IPS DF 19.7 (cell line): ENCODE measurements at places on chromosomes 16 and 17.

GRCh38 chr17:55200904-55201303 is 63.9 kb upstream of the HLF start:
- no peak for DNase-seq

GRCh38 chr16:71424626-71425025 is 17.2 kb downstream of the TLE7 start:
- no peak for DNase-seq

DNA sequence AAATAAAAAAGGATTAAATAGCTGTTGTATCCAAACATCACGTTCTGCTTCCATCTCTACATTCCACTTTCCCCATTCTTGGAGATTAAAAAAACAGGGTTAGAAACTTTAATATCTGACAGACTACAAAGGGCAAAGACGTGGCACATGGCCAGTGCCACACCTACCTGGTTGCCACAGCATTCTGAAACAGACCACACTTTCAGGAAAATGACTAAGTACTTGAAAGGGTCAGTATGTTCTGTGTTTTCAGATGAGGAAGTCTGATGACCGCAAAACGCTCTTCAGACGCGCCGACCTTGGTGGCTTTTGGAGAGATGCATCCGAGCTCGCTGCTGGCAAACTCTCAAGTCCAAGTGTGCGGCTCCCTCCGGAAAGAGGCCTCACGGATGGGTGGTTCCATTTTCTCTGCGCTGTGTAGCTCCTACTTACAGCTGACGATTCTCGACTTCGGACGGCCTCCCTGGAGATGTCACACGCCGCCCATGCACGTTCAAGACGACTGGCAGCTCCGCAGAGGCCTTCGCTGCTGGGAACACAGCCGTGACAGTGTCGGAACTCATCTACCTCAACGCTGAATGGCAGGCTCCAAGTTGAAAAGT is 15.5 kb downstream of the MAP1LC3B start:
- no peak for DNase-seq

DNA sequence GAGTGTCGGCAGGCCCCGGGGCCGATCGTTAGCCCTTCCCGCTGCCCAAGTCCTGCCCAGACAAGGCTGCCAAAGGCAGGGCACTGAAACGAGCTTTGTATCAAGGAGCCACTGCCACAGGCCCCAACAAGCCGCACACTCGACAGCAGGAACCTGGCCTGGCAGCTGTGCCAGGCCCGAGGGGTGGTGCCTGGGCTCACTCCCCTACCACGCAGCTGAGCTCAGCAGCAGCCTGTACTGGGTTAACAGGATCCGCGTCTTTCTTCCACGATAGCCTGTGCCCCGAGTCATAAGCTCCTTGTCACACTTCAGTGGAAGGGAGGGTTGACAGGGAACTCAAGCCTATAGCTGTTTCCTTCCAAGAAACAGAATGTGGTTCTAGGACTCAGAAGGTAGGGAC is 87.9 kb downstream of the ABR start:
- no peak for DNase-seq

DNA sequence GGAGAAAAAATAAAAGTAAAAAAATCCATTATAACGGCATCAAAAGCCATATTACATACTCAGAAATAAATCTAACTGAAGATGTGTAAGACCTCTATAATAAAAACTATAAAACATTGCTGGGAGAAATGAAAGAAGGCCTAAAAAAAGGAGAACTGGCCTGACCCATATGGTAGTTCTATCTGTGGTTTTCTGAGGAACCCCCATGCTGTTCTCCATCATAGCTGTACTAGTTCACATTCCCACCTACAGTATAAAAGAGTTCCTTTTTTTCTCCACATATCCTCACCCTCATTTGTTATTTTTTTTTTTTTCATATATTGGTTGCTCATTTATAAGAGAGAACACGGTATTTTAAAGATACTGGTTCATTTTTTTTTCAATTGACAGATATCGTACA is 191.8 kb downstream of the STX8 start:
- DNase-seq, result no peak

- no peak for DNase-seq
These were observed 10.6 kb upstream of the TFAP4 start for GRCh38 chr16:4283441-4283840.

GRCh38 chr17:17815062-17815406 is 21.8 kb downstream of the SREBF1 start:
- no peak for DNase-seq

- no peak for DNase-seq
These were observed 456.9 kb downstream of the TOX3 start for GRCh38 chr16:52090080-52090479.

GRCh38 chr16:1740781-1741490 is 30.4 kb downstream of the NME3 start:
- DNase-seq, result no peak

- no peak for DNase-seq
These were observed 262.6 kb upstream of the MYOCD start for GRCh38 chr17:12402963-12403622.

DNA sequence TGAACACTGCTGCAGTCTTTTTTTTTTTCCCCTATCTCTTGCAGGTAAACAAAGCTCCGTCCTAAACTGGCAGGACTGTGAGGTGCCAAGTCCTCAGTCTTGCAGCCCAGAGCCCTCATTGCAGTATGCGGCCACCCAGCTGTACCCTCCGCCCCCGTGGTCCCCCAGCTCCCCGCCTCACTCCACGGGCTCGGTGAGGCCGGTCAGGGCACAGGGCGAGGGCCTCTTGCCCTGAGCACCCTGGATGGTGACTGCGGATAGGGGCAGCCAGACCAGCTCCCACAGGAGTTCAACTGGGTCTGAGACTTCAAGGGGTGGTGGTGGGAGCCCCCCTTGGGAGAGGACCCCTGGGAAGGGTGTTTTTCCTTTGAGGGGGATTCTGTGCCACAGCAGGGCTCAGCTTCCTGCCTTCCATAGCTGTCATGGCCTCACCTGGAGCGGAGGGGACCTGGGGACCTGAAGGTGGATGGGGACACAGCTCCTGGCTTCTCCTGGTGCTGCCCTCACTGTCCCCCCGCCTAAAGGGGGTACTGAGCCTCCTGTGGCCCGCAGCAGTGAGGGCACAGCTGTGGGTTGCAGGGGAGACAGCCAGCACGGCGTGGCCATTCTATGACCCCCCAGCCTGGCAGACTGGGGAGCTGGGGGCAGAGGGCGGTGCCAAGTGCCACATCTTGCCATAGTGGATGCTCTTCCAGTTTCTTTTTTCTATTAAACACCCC is 13.8 kb downstream of the IL34 start:
- no peak for DNase-seq

DNA sequence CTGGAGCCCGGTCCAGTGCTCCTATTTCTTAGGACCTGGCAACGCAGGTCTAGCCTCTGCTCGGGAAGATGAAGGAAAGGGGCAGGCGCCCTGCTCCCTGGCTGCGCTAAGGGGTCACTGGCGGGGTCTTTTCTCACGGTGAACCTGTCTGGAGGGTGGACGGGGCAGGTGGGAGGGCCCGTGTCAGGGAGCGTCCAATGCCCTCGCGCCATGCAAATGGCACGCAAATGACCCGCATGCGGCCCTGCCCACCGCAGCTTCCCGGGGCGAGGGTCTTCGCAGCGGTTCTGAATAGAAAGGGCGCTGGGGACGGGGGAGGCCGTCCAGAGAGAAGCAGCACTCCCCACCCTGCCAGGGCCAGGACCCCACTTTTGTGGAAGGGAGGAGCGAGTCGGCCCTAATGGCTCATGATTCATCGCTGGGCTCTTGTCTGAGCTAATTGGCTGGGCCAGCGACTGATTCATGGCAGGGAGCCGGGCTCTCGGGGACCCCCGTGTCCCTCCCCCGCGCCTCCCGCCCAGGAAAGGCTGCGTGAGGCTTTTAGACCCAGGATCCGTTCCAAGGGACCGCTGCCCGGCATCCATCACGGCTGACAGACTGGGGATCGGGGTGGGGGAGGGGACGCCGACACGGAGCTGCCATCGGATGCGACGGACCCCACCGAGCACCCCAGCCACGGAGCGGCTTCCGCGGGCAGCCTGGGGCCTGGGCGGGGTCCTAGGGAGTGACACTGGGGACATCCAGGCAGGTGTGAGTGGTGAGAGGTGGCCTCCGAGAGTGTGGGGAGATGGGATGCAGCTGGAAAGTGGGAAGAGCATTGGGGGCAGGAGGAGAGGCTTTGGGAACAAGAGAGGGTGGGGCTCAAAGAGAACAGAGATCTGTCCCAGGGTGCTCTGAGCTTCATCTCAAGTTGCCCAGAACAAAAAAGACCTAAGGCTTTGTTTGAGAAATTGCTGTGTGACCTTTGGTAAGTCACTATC is 25.0 kb upstream of the NGFR start:
- DNase-seq, result no peak

DNA sequence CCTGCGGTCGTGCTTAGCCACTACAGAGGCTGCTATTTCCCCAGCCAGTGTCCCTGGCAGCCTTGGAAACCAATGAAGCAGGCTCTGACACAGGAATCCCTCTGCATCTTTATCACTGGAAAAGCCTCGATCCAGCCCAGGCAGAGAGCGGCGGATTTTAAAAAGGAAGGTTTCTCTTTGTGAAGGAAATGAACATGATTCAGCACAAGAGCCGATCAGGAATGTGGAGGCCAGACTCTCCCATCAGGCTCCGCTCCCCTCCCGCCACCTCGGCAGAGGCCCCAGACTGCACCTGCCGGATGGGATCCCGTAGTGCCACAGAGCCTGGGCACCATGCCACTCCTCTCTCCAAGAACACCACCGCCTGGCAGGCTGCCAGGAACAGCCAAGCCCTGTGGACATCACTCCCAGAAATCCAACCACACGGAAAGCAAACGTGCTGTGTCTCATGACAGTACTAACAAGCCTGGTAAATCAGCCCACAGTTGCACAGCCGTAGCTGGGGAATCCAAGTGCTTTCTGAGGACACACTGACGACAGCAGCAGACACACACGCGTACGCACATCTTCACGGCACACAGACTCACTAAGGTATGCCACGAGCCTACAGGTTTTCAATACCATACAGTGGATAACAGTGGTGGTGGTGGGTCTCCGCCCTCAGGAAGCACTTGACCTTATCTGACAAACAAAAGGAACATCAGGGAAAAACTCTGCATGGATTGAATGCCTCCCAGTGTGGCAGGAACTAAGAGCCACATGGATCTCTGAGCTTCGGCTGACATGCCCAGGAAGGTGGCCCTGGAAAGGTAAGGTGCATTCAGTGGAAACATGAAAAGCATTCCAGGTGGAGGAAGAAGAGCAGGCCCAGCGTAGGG is 5.4 kb downstream of the LRRC75A start:
- no peak for DNase-seq

- DNase-seq, result no peak
These were observed 34.3 kb downstream of the VPS35L start for GRCh38 chr16:19589771-19590302.

DNA sequence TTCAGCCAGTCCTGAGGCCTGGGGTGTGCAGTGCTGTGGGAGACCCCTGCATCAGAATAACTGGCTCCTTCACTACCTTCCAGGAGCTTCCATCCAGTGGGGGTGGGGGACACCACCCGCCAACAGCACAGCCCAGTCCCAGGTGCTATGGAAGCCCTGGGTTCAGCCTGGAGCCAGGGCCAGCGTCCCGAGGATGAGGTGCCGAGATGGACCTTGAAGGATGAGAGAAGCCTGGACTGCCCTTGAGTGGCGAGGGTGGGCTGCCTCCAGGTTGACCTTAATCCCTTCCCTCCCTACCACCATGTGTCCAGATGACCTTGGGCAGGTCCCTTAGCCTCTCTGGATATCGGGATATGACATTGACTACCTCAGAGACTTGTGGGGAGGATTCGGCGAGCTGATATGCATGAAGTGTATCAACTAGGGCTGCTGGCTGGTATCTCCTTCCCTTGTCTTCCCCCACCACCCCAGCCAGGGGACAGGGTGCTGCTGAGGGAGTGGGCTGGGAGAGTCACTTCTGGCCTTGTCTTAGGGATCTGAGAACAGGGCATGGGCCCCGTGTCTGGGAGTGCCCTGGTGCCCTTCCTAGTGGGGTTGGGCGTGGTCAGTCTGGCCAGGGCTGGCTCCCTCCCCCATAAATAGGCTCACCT is 14.2 kb upstream of the LASP1NB start:
- no peak for DNase-seq

- DNase-seq, result no peak
These were observed 64.7 kb downstream of the ABCC12 start for GRCh38 chr16:48091117-48091516.

DNA sequence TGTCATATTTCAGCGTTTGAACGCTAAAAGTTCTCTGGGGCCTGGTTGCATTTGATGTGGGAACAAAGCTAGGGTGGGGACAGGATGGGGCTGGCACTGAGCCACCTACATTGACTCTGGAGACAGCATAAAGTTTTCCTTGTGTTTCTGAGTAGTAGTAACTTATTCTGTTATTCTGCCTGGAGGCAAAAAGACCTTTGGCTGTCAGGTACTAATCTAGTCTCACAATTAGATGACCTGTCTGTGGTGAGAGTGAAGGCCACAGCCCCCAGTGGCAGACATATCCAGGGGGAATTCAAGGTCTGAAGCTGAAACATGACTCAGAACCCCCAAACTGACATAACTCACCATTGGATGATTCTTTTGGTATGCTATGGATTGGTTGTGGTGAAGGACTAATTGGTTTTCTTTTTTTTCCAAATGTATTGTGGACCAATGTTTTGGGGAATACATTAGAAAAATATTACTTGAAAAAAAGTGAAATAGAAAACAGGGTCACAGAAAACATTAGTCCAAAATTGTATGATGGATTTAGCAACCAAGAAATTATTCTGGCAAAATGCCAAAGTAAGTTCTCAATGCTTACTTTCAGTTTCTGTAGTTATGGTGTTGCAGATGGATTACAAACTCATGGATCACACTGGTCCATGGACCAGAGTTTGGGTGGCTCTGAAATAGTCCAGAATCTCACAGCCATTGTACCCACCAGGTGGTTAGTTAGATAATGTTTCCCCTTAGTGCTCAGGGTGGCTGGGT is 10.5 kb upstream of the SALL1 start:
- no peak for DNase-seq

DNA sequence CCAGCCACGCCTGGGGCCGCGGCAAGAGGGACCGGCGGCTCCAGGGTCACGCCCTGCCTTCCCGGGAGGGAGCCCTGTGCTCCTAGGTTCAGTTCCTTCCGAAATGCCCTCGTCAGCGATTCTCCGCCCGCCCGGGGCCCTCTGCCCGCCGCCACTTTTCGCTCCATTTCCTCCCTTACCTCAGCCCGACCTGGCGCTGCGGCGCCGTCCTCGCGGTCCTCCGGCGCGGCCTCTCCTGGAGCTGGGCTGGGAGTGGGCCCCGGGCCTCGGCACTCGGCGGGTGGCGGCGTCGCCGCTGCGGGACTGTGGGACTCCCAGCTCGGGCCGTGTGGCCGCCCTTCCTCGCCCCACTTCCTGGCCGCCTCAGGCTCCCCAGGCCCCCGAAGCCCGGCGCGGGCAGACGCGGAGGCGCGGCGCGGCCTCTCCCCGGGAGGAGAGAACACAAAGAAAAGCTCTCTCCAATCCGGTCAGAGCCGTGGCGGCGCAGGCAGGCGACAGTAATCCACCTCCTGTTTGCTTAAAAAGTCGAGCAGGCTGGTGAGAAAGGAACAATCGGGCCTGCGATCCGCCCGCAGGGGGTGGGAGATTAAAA is 1.6 kb downstream of the BAHCC1 start:
- DNase-seq, result no peak
